NCI-H1105 treated with DMSO at 0.1 percent for 48 hours (cell line): ENCODE measurements at places on chromosomes 6 and 20.

GRCh38 chr6:55469951-55470366 is 109.0 kb downstream of the HMGCLL1 start:
- no peak for DNase-seq

DNA sequence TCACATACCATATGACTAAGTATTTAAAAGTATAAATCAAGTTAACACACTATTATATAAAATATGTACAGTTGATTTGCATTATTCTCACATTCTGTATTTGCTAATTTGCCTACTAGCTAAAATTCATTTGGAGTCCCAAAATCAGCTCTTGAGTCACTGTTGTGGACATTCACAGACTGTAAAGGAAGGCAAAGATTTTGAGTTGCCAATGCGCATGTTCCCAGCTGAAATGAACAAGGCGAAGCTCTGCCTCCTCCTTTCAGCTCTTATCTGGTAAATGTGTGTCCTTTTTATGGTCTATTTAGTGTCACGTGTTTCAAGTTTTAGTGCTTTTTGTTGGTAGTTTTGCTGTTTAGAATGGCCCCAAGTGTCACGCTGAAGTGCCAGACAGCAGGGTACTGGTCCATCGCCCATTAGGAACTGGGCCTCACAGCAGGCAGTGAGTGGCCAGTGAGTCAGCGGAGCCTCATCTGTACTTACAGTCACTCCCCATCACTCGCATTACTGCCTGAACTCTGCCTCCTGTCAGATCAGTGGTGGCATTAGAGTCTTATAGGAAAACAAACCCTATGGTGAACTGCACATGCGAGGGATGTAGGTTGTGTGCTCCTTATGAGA is 87.2 kb upstream of the ADTRP start:
- no peak for DNase-seq

- no peak for DNase-seq
These were observed 12.7 kb upstream of the SIRT5 start for GRCh38 chr6:13561624-13562267.

DNA sequence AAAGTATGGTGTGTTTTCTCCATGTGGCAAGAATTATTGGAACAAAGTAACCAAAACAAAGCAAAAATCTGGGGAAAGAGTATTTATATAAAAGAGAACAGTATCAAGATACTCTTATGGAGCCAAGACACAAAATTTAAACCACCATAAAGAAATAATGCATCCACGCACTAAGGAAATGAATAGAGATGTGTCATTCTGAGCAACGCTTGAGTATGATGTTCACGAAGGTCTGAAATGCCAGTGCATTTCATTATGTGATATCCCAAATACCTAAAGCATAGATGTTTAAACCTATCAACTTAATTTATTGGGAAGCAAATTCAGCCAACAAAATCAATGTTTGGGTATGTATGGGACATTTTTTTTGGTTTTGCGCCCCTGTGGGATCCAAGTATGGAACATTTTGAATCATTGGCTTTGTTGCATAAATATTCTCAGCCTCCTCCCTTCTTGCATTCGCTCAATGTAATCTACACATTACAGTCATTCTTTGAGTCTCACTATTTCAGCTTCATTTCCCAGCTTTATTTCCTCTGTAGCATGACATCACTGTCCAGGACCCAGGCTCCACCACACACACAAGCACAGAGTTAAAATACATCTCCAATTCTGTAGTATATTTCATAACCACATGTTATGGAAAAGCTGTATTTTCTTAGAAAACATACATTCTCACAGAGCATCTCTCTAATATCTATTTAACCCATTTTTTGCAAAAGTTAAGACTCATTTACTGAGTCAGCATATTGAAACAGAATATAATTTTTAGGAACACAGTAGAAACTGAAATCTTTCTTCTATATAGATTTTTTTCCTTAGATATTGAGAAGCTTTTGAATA is 11.6 kb upstream of the MOXD1 start:
- DNase-seq = no peak

DNA sequence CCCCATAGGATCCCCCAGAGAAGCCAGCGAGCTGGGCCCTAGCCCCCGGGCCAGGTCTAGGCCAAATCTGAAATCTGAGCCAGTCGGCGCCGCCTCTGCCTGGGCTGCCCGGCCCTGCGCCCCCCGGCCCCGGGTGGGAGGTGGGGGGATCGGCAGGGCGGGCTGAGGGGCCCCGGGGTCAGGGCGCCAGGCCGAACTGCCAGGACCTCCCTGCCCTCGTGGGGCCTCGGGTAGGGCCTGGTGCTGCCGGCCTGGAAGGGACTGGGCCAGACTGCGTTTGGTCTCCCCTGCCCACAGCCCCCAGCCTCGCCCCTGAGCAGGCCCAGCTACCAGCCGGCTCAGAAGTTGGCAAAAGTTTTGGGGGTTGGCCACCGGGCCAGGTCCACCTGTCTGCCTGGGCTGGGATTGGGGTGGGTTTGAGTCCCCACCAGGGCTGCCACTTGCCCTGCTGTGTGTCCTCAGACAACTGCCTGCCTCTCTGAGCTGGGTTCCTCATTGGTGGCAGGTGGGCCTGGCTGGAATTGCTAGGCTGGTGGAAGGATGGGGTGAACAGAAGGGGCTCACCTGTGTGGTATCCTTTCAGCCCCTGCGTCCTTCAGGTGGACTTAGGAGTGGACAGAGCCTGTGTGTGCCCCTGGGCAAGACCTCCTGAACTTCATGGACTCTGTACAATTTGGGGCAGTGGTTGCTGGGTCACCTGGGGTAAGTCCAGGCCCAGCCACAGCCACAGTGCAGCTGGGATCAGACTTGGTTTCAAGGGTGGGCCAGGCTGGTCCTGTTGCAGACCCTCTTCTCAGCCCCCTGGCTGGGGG is 801 bp downstream of the SRC start:
- no peak for DNase-seq

DNA sequence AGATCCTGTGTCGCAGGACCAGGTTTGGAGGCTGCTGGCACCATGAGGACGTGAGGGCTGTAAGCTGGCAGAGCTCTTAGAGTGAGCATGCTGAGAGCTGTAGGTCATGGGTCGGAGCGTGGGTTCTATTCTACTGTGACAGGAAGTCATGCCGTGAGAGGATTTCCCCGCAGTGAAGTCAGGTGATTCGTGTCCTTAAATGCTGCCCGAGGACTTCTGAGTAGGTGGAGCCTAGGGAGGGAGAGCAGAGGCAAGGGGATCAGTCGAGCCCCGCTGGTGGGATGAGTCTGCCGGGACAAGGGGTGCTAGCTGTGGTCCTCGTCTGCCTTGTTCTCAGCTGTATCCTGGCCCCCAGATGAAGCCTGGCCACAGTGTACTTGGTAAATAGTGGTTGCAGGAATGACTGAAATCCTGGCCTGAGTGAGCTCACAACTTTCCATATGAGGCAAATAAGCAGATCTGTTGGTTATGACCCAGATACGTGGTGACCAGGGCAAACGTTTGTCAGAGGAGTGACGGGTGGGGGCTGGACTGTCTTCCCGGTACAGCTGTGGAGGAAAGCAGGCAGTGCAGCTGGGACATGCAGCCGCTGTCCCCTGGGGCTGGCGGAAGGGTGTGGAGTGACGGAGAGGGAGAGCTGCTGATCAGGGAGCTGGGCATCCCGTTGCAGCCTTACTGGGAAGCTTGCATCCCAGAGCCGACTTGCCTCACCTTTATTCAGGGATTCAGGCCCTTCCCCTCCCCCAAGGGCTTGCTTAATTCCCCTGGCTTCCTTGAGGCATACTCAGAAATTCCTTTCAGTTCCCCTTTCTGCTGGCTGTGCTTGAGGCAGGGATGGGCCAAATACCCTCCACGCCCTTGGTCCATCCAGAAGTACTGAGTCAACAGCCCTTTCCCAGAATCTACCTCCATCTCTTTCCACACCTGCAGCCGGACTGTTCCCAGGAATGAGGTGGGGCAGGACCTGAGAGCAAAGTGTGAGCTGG is 250.9 kb upstream of the RREB1 start:
- no peak for DNase-seq
